ENCODE measurements at places on chromosomes 11 and 22.

DNA sequence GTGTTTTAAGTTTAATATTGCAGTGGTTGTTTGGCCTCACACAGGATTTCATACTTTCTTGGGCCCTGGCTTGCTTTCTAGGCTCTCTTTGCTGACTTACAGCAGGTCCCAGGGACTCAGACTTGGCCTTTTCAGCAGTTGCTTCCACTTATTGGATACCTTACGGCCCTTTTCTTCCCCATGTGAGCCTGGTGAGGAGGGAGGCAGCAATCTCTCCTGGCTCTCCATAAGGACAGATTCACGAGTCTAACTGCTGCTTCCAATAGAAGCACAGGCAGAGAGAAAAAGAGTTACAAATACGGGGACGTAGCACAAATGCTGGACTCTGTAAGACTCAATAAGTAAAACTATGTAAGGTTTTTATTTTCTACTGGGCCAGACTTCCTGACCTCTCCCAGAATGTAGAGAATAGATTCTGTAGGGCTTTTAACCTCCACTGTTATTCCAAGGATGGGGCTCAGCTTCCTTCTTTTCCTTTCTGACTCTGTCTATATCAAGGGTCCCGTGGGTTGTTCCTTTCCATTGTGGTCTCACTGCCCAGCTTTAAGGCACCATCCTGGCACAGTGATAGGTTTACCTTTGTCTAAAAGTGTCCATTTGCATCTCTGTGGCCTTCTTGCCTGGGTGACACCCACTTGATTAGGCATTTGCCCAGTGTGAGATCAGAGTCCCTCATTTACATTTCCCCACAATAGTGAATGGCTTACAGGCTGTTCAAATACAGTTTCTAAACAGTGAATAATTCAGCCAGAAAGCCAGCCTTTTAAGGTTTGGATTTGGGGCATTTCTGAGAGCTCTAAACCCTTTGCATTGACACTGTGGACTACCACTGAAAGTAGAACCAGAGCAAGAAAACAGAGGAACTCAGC is 92.8 kb downstream of the RASSF10 start:
- DNase-seq: no peak

GRCh38 chr11:8298801-8299786 is 35.4 kb upstream of the LMO1 start:
- DNase-seq: no peak

- DNase-seq: no peak
These were observed 107.0 kb upstream of the SESN3 start for GRCh38 chr11:95337972-95338429.

DNA sequence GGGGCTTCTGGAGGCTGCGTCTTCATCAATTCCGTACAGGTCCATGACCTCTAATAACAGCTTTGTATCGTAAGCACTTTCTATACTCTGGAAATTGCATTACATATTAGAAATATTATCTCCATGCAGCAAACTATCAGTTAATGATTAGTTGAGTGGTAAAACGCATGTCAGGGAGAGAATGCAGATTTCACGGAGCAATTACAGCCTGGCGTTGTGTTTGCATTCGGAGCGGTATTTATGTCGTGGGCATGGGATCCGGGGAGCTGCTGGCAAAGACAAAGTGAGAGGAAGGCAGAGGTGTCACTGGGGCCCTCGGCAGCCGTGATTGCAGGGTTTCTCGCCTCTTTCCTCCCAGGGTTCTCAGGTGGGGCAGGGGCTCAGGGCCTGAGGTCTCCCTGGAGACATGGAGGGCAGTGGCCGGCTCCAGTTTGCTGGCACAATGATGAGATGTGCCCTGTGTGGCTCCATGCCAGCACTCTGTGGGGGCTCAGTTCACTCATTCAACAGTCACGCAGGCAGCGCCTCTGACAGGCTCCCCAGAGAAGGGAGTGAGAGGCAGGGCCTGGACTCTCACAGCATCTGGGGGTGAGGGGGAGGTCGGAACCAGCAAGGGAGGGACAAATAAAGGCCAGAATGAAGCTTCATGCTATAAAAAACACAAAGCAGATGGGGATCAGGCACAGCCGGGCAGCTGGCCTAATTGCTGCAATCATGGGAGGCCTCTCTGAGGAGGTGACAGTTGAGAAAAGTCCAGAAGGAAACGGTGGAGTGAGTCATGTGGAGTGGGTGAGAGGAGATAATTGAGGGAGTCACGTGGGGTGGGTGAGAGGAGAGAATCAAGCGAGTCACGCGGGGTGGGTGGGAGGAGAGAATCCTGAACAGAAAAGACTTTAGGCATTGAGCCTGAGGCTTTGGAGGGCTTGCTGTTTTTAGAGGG is 1002.7 kb downstream of the BRD1 start:
- DNase-seq: no peak

- no peak for DNase-seq
These were observed 3.7 kb downstream of the CATSPER1 start for GRCh38 chr11:66022401-66023185.

DNA sequence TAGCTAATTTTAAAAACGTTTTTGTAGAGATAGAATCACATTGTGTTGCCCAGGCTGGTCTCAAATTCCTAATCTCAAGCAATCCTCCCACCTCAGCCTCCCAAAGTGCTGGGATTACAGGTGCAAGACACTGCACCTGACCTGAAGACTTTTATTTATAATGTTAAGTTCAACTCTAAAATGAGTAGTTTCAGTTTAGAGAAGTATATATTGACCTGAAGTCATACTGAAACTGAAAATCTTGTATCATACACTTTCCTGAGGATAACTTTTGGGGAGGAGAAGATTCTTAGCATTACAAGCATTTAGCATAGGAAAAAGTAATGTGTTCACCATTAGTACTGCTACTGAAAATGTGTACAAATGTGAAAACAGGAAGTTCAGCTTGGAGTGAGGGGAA is 249.3 kb downstream of the CASP12 start:
- DNase-seq: no peak

GRCh38 chr11:132895340-132895739 is 637.0 kb downstream of the OPCML start:
- peak; percentile 91 for DNase-seq

- no peak for DNase-seq
These were observed 63.4 kb downstream of the TSPAN18 start for GRCh38 chr11:44790211-44790610.

- no peak for DNase-seq
These were observed 539 bp downstream of the EIF4ENIF1 start for GRCh38 chr22:31488988-31489617.

GRCh38 chr11:45843158-45843924 is 3.9 kb upstream of the CRY2 start:
- DNase-seq: no peak

GRCh38 chr11:112977755-112978154 is 16.5 kb downstream of the NCAM1 start:
- no peak for DNase-seq

DNA sequence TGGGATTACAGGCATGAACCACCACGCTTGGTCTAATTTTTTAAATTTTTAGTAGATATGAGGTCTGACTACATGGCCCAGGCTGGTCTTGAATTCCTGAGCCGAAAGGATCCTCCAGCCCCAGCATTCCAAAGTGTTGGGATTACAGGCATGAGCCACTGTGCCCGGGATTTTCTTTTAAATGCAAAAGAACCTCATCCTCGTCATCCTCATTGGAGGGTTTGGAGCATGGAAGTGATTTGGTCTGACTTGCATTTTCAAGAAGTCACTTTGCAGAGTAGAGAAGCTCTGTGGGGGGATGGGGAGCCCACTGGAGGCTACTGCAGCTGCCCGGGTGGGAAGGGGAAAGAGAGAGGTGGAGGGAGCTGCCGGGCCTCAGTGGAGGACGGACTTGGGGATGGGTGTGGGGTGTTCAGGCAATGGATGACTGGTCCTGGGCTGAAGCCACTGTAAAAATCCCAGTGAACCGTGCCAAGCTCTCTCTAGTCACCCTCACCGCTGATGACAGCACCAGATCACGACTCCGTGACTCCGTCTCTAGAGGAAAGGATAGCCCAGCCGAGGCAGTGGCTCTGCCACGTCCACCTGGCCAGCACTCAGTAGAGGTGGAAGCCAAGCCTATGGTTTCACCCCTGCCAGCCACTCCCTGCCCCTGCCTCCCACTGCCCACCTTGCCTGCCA is 32.8 kb upstream of the SLC22A12 start:
- no peak for DNase-seq

Data from retinal pigment epithelial cell (primary cell).